NK-92 treated with Interleukin-12 subunit alpha and Interleukin-12 subunit beta, amount 100 ng/mL, for 24 hours (cell line): ENCODE measurements at places on chromosomes 4 and X.
A peak's percentile ranks its signal among the peaks of the same experiment; 100 is the strongest.

DNA sequence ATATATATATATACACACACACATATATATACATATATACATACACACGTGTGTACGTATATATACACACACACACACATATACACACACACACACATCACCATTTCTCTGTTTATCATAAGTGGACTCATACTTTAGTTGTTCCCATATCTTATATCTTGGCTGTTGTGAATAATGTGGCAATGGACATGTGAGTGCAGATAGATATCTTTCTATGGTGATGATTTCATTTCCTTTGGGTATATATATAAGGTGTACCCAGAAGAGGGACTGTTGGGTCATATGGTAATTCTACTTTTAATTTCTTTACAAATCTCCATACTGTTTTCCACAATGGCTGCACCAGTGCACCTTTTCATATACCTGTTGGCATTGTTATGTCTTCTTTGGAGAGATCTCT, 105.9 kb downstream of the LARP1B start:
- no peak for DNase-seq

- DNase-seq: no peak
Observed at GRCh38 chr4:75752637-75753036, 28.3 kb downstream of the USO1 start.

DNA sequence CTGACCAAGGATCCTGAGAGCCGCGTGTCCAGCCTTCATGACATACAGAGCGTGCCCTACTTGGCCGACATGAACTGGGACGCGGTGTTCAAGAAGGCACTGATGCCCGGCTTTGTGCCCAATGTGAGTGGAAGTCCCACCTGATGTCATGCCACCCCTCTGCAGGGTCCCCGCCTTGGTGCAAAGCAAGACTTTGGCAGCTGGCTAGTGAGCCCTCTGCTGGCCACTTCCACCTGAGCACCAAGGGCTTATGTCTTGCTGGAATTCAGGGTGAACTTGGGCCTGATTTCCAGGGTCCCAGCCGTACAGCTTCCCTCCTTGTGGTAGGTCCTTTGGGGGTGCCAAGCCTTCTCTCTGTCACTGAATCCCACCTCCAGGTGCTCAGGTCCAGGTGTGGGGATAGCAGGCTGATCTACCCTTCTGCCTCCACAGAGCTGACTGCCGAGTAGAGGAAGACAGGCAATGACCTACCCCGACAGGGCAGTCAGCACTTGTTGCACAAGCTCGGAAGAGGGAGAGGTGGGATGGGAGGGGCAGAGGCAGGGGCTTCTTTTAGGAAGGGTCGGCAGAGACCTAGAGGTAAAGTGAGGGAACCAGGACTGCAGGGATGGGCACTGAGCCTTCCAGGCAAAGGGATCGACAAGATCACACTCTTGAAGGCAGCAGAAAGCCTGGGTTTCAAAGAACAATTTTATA, 248.1 kb downstream of the EVC2 start:
- peak; percentile 9 for DNase-seq

DNA sequence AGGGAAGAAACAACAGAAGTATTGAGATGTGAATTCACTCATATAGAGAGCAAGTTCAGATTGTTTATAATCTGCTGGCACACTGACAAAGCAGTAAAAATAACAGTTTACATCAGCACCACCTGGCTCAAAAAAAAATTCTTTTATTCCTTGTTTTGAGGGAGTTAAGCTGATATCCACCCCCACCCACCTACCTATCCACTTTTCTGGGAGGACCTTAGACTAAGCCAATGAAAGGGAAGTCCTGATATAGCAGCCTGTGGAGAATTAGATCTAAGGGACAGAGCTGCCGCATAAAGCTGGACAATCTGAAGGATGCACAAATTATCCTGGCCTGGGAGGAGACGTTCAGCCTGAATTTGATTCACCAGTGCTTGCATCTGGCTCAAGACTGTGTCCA, 264.5 kb downstream of the RCHY1 start:
- DNase-seq: no peak

GRCh38 chr4:102218656-102219055, 126.6 kb downstream of the SLC39A8 start:
- no peak for DNase-seq

DNA sequence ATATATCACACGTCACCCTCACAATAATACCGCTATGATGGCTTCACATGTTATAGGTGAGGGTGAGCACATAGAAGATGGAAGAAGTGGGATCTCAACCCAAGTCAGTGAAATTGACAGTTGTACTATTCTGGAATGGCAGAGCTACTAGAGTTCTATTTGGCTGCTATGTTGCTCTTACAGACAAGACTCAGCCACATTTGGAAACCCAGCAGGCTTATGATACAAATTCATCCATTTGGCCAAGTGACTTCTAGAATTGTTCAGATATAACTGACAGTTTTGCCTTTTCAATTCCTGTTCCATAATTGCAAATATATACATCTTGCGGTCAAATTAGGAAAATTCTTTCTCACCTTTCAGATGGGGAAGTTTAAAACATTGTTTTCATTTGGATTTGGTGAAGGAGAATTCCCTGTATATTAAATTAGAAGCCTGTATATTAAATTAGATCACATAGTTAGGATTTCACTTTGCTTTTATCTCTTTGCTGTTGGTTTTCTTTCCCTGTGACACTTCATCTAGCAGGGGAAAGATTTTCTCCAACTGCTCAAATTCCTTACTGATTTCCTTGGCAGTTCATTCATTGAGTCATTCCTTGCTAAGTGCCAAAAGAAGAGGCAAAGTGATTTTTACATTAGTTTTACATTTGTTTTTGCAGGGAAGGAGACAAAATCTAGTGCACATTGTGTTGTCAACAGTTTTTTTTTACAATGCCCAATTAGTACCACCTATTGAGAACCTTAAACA, 120.6 kb upstream of the TBC1D9 start:
- DNase-seq: no peak

GRCh38 chrX:88903989-88904718, 157.1 kb downstream of the CPXCR1 start:
- no peak for DNase-seq

DNA sequence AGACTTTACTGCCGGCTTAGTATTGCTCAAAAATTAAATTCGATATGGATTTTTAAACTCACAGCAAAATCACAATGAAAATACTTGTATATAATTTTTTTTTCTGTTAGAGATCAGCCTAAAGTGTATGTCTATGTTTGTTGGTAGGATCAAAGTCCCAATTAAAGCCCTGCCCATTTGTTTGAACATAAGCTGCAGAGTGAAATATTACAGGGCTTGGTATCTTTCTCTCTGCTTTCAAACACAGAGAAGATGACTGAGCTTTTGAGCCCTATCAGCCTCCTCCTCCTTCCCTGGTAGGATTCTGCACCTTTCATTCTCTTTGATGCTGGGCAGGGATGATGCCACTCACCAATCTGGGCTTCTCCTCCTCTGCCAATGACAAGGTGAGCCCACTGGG, 345.4 kb downstream of the PPP1R2C start:
- DNase-seq: no peak
